ENCODE measurements at places on chromosomes 5 and 9.

DNA sequence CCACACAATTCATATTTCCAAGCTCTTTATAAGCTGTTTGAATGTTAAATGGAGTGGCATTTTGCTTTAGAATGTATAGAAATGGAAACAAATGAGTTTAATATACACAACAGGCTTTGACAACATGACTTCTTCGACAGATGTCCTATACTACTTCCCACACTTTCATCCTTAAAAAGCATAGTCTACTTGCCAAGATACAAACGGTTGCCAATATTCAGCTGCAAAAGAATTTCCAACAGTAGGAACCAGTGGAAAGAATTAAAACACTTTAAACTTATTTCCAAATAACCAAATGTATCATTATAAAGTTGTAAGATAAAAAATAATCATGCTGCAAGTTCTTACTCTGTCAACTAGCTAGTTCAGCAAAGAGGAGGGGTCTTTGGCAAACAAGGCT, 456.4 kb downstream of the PDE4D start:
- DNase-seq: no peak

DNA sequence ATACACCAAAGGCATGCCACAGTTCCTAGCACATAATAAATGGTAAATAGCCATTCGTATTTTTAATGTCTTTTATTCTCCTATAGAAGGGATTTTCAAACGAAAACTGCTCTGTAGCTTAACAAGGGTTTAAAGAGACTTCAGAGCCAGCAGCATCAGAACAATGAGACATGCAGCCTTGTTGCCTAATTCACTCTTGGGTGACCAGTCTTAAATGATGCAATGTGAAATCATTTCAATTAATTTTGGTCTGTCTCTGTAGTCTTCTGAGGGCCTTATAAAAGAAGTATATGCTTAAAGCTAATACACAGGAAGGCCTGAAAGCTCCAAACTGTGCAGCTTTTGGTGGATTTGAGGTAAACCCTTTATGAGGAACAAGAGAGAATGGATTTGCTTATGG, 888.8 kb upstream of the WWC1 start:
- no peak for DNase-seq

DNA sequence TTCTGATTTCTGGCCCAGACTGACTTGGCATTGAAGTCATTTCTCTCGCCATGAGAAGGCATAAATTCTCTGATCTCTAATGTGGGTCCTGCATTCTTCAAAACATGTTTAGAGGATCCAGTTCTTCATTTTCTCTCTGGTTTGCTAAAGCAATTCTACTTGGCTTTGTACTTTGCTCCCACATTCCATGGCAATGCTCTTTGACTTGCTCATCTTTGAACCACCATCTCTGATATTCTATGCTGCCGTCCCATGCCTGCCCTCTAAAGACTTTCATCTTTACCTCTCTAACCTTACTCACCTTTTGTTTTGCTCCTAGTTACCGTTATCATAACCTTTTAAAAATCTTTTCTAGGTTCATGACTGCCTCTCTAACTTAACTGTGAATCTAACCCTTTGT, 366.9 kb downstream of the KIF4B start:
- DNase-seq: no peak

- no peak for DNase-seq
Measured at GRCh38 chr5:112776301-112776856, 38.7 kb downstream of the APC start.

DNA sequence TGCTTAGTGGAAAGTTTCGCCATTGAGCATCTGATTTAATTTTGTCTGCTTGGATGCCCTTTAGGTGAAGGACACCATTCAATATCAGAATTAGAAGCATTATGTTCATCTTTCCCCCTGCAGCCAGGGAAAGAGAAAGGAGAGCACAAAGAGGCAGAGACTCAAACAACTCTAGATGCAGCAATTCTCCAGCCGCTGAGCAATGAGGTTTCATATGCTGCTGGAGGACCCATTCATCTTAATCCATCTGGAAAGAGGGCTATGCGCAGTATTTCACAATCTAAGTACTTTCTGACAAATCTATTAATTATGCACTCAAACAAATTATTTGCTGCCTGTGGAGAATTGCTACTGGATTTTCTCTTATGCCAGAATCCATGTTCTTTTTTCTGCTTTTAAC, 527.0 kb upstream of the TUSC1 start:
- DNase-seq: no peak

- DNase-seq: no peak
Measured at GRCh38 chr5:14879393-14879792, 7.8 kb upstream of the ANKH start.

DNA sequence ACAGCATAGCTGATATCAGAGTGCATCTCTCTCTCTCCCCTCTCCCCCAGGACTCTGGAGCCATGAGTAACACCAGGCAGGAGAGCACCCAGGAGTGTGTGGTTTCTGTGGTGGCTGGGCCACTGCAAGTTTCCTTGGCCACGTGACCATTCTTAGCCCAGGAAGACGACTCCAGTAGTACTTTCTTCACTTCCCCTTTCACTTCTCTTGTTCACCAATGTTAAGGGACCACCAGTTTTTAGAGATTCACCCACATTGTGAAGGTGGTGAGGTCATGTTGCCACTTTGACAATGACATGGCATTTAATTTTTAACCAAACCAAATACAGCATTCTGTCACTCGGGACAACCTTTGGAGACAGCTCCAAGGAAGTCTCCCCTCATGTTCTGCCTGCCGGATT, 17.9 kb upstream of the DAPK1 start:
- DNase-seq: no peak

DNA sequence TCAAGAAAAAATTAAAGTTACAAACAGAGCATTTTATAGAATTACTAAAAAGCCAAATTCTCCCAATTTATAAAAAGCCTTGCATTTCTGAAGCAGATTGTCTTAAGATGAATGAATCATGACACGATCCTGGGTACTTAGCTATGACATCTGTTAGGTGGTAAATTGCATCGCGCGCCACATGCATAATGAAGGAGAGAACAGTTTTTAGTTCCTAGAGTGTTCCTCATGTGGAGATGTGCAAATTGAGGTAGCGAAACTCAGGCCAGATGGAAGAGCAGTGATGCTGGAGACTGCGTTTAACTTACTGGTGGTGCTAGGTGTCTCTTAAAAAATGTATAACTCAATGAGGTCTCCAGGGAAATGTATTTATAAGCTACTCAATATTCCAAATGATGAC, 516.1 kb downstream of the EFNA5 start:
- DNase-seq: no peak

All from kidney (tissue), 22 donors.